ENCODE measurements at places on chromosomes 13 and 19.

- no peak for DNase-seq
Observed at GRCh38 chr13:42769650-42770049, 11.7 kb upstream of the FAM216B start.

- no peak for DNase-seq
Observed at GRCh38 chr13:83941701-83942335, 59.5 kb upstream of the SLITRK1 start.

- peak; percentile 12 for DNase-seq
Observed at GRCh38 chr19:48867746-48868113, 687 bp downstream of the PLEKHA4 start.

GRCh38 chr19:27906081-27906480 lies 1306.9 kb downstream of the UQCRFS1 start:
- DNase-seq, result no peak

GRCh38 chr19:3163230-3163886 lies 15.2 kb upstream of the S1PR4 start:
- peak; percentile 73 for DNase-seq

GRCh38 chr13:85799097-85799582 lies at the start of gene SLITRK6:
SLITRK6 (minus strand) TSS chr13:85799419; CDS start chr13:85796508, 2,911 bp downstream.
- peak; percentile 25 for DNase-seq

DNA sequence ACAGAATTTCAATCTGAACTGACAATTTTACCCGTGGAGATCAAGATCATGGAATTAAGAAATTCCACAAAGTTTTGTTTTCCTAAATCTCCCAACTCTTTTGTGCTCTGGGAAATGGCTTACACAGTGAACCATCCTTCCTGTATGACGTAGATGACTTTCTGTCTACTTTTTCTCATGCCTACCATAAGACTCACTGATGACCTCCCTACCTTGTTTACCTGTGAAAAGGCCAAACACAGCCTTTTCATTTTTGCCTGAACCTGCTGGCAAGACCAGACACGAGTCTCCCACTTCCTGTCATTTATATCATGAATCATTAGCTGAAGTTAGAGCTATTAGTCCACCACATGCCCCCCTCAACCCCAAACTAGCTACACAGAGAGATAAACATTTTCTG lies 4.6 kb upstream of the KBTBD6 start:
- peak; percentile 6 for DNase-seq

GRCh38 chr19:1655131-1655981 lies 2.9 kb upstream of the TCF3 start:
- DNase-seq, result no peak

DNA sequence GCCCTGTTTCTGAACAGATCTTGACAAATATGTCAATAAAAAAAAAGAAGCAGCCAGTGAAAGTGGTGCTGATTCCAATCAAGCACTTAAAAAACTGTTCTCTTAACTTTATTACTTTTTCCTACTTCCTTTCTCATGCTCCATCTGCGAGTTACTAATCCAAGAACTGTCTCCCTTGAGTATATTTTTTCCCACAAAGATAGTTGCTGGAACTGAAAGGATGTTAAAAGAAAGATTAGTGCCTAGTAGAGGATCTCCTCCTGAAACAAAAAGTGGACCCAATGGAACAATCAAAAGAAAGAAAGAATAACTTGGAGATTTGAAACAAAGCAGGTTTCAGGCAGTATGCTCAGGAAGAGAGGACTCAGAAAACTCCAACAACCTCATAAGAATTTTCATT lies 1034.8 kb downstream of the PCDH17 start:
- no peak for DNase-seq

DNA sequence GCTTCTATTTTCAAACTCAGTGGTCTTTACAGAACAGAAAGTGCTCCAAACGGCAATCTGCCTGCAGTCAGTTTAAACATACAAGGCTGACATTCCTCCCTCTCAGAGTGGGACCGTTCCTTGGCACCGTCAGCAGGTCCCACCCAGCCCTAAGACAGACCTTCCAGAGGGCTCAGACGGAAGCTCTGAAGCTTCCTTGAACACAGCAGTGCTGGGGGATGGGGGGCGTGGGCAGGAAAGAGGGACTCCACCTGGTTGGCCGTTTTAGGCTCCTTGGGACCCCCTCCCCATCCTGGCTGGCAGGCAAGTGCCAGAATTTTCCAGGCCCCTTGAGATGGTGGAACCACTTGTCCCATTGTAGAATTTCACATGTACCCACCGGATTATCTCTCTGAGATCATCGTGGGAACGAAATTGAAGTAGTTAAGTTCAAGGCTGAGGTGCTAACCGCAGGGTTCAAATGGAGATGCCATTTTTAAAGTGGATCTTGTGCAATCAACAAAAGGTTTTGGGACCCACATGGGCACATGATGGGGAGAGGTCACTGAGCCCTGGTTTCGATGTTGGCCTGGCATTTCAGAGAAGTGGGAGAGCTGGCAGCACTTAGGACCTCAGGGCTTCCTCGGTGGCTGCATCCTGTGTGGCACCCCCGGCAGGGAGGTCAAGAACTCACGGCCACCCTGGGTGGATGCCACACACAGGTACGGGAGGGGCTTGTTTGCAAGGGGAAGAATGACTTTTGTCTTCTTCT lies 46.2 kb downstream of the KLF2 start:
- no peak for DNase-seq

Data from urothelium cell line (cell line).